CMK (cell line): ENCODE measurements at places on chromosomes 3 and 15.

- DNase-seq = no peak
Measured at GRCh38 chr3:131503320-131503635, 507 bp upstream of the MRPL3 start.

- DNase-seq = no peak
Measured at GRCh38 chr15:82802497-82802896, 3.4 kb downstream of the FSD2 start.

GRCh38 chr3:60772584-60772983 lies 478.7 kb downstream of the FHIT start:
- DNase-seq = no peak

GRCh38 chr15:71532994-71533393 lies 277.4 kb upstream of the NR2E3 start:
- peak; percentile 21 for DNase-seq

DNA sequence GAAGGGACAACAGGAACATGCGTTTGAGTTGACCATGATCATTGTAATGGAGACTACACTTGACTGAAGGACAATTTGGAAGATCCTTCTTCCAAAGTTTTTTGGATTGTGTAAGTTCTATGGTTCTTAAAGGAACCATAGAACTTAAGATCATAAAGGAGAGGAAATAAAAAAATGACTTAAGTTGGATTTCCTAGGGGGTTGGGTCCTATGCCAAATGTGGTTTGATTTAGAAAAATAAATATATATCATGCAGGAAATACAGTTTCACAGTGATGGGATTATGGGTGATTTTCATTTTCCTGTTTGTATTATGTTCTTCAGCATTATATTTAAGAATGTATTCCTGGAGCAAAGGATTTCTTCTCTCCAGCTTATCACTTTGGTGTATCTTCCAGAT lies 305.5 kb upstream of the DPH6 start:
- DNase-seq = no peak

DNA sequence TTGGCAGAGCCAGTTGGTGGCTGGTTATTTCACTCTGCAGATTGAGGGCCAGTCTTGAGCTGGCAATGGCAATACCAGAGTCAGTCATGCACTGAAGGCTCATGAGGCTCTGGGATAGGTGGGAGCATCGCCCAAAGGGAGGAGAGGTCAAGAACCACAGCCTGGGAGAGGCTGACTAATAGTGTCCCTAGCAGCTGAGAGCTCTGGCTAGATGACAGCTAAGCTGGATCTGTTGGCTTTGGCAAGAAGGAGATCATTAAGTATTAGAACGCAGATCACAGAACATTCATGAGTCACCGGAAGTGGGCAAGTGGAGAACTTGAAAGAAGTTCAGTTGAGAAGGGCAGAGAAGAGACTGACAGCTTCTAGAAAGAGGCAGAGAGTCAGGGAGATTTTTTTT lies 521.1 kb downstream of the NR2F2 start:
- DNase-seq = no peak
